ENCODE measurements at places on chromosomes 12 and 14.

DNA sequence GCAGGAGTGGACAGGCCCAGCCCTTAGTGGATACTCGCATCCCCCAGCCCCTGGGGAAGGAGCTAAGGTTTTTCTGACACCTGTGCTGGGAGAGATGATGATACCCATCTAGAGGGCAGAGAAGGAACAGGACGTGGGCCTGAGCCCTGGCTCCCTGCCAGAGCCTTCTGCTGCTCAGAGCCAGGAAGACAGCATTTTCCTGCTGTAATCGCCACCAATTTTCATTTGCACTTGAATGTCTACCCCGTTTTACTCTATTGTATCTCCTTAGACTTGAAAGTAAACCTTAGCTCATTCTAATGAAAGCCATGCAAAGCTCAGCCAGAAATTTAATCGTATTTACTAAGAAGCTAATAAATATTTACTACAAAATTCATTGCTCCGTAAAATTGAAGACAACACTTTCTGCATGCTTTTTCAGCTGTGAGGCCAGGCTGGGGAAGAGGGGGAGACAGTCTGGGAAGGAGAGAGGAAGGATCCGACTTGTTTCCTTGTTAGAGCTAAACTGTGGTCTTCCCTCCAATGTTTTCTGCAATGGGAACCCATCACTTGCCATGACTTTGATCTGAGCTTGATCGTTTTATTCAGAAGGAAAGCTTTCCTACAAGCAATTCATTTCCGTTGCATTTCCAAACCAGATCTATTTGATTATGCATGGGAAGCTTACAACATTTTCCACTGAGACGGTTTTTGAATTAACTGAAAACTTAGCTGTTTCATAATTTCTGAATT lies 17.6 kb upstream of the TRAF3 start:
- DNase-seq, result no peak

DNA sequence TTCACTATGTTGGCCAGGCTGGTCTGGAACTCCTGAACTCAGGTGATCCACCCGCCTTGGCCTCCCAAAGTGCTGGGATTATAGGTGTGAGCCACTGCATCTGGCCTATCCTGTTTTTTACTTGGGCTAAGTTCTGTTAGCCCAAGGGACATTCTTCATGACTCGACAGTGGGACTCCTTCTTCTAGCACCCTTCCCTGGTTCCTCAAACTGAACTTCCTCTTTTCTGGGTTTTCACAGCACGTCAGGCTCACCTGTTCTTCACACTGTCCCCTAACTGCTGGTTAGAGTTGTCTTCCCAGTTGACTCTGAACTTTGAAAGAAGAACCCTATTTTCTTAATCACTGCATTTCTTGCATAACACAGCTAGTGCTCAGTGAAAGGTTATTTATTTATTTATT lies 22.5 kb downstream of the CABP1 start:
- DNase-seq, result no peak

- no peak for DNase-seq
Measured at GRCh38 chr14:67461341-67461985, 27.1 kb downstream of the TMEM229B start.

GRCh38 chr12:132159555-132160003 lies 15.3 kb downstream of the NOC4L start:
- DNase-seq, result no peak

GRCh38 chr14:33561488-33562175 lies 389.2 kb downstream of the EGLN3 start:
- no peak for DNase-seq

GRCh38 chr14:86787717-86788116 lies 1205.3 kb downstream of the GALC start:
- DNase-seq, result no peak

DNA sequence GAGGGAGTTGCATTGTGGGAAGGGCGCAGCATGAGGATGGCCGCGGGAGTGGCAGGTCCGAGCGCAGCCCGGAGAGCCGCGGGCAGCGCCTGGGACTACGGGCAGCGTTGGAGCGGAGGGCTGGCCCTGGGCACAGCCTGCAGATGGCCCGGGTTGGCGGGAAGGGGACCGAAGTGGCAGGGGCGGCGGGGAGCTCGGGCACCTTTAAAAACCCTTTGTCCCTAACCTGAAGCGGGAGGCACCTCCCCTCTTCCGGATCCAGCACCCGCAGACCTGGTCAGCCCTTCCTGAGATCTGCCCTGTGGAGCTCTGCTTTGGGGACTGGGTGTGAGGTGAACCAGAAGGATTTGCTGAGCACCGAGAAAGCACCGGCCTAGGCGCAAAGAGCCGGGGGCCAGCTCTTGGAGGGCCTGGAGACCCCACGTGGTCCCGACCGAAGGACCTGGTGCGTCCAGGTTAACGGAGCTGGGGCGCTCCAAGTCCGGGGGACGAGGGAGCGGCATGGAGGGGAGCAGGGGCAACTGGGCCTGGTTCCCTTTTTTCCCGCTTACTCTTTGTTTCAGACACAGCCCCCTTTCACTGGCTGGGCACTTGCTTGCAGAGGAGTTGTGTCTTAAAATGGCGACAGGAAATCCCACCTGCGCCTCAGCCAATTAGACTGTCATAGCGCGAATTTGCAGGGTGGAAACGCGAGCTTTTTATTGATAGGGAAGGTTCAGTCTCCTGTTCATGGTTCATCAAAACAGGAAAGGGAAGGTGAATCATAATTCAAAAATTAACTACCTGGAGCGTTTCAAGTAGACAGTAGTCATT lies 792 bp upstream of the SLC38A1 start:
- peak; percentile 54 for DNase-seq
